ENCODE measurements at places on chromosomes 13 and 19. TPM values are rescaled to one million over a fixed set of nuclear protein-coding genes. Genes with fewer than 3 reads are reported as not detected.
A peak's percentile ranks its signal among the peaks of the same experiment; 100 is the strongest.

The IGFL2 gene
- not detected for total RNA-seq

- DNase-seq = peak; percentile 82
Observed at GRCh38 chr19:40613690-40614621, 12.8 kb downstream of the LTBP4 start.

The ZNF844 gene
- 1.7 TPM for total RNA-seq

The RINL gene
- 1.3 TPM for total RNA-seq

The BEST2 gene
- not detected for total RNA-seq

The ZNF90 gene
- 0.97 TPM for total RNA-seq

- DNase-seq = no peak
Observed at GRCh38 chr13:26475176-26476110, 82.0 kb upstream of the WASF3 start.

GRCh38 chr19:39846678-39847486 lies 703 bp upstream of the FBL start:
- DNase-seq = no peak

The PRR22 gene
- under 0.01 TPM for total RNA-seq

GRCh38 chr19:18596752-18597157 lies 8.2 kb downstream of the REX1BD start:
- DNase-seq = peak; percentile 31

- DNase-seq = no peak
Observed at GRCh38 chr13:78680576-78681350, 21.8 kb upstream of the OBI1 start.

The RLN3 gene
- total RNA-seq = not detected

- DNase-seq = no peak
Observed at GRCh38 chr19:15679089-15679488, 6.2 kb downstream of the CYP4F12 start.
